DMS79 (cell line): ENCODE measurements at places on chromosomes 1 and 21.

- no peak for DNase-seq
Measured at GRCh38 chr1:192574073-192574472, 1.5 kb upstream of the RGS1 start.

- no peak for DNase-seq
Measured at GRCh38 chr21:45153358-45154318, 79.3 kb downstream of the ADARB1 start.

GRCh38 chr21:33296156-33296555 is 28.6 kb upstream of the IFNAR1 start:
- DNase-seq, result no peak

DNA sequence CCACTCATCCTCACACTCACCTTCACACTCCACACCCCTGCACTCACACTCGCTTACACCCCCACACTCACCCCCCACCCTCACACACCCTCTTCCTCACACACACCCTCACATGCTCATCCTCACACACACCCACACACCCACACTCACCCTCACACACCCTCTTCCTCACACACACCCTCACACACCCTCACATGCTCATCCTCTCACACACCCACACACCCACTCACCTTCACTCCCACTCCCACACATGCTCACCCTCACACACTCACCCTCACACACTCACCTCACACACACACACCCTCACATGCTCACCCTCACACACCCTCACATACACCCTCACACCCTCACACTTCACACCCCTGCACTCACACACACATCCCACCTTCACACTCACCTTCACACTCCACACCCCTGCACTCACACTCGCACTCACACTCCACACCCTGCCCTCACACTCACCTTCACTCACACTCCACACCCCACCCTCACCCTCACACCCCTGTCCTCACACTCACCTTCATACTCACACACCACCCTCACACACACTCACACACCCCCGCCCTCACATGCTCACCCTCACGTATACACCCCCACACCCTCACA is 42.6 kb upstream of the EDN2 start:
- DNase-seq, result no peak

- DNase-seq, result peak; percentile 94
Measured at GRCh38 chr1:226542623-226543103, 5.9 kb upstream of the STUM start.

GRCh38 chr21:40020651-40021050 is 153.4 kb downstream of the PCP4 start:
- no peak for DNase-seq

DNA sequence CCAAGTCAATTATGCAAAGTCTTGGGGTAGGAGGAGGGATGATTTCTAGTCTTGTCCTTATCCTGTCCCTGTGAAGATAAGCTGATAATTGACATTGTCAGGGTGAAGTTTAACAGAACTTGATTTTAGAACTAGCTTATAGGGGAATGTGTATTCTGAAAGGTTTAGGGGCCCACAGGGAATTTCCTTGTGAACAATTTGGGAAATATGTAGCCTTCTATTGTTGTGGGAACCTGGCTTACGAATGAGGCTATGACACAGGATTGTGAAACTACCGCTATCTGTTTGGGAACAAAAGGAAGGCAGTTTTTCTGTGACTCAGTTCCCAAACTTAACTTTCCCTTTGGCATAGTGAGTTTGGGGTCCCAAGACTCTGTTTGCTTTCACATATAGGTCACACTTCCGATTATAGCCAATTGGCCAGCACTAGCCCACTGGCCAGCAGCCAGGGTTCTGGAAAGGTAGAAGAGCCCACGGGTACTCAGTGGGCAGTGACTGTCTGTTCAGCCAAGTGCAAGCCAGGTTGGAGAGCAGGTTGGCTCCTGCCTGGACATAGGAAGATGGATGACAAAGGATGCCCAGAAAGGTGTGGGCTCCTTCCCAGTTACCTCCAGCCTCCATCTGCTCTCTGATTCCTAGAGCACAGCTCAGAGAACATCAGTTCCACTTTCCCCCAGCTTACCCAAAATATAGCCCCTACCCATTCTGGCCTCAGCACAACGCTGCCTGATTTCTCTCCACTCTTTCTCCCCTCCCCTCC is 35.5 kb downstream of the H3-3A start:
- no peak for DNase-seq

DNA sequence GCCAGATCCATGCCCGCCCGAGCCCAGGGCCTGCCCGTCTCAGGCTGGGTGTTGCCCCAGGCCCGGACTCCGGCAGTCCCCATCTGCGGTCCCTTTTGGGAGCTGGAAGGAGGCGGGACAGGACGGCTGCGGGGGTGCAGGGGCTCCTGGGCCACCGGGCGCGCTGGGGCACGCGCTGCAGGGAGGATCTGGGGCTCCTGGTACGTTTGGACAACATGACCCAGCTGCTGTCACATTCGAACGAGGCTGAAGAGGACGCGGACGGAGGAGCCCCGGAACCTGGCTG is 6.6 kb upstream of the CALML6 start:
- DNase-seq, result no peak

- DNase-seq, result no peak
Measured at GRCh38 chr1:204443260-204443619, 31.6 kb upstream of the PPP1R15B start.

- DNase-seq, result no peak
Measured at GRCh38 chr1:51989582-51990477, 670 bp downstream of the RAB3B start.

DNA sequence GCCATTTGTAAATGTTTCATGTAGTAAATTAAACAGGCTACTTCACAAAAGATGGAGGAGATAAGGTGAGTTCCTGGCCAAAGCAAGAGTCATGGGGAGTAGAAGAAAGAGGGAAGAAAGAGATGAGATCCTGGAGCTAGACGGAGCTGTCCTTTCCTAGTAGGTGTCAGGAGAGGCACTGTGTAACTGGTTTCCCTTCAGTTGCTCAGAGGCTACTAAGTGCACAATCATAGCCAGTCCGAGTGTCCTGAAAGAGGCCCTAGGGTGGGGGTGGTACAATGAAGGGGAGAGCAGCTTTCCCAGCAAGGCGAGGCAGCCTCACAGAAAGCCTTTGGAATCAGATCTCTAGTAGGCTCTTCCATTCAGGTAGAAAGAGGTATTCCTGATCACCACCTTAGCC is 390.9 kb downstream of the KCNH1 start:
- no peak for DNase-seq

GRCh38 chr1:241615043-241615974 is 24.9 kb downstream of the CHML start:
- no peak for DNase-seq

GRCh38 chr1:226875641-226876295 is 5.4 kb downstream of the PSEN2 start:
- DNase-seq, result no peak

- no peak for DNase-seq
Measured at GRCh38 chr21:29179503-29179902, 49.1 kb downstream of the MAP3K7CL start.

DNA sequence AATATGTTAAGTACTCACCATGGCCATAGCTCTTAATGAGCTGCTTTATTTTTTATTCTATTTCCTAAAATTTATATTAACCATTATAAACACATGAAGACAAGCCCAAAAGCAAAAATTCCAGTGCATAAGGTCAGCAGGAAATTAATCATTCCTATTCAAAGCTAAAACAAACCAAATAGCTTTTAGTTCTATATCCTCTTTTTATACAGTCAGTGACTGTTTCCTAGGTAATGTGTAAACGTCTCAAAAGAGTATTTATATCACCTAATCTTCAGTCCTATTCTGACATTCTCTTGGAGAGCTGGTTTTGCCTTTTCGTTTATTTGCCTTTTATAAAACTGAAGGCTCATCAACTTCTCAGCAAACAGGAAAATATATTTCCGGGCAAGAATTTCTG is 4.2 kb downstream of the GOLPH3L start:
- no peak for DNase-seq

DNA sequence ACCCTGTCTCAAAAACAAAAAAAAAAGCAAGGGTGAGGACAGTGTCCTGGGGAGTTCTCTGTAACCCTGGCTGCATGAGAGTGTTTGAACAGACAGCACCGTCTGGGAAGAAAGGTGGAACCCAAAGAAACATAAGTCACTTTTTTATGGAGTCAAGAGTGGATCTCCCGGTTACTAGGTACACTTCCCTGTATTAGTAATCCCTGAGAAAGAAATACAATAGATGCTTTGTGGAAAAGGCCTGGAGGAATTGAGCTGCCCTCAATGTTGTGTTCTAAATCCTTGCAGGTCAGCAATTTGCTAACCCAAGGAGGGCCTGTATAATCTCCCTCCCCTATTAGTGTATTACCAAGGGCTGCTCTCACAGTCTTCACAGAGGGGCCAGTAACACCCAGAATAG is 16.6 kb downstream of the DEGS1 start:
- DNase-seq, result no peak

- no peak for DNase-seq
Measured at GRCh38 chr1:60133000-60133673, 59.6 kb upstream of the C1orf87 start.

DNA sequence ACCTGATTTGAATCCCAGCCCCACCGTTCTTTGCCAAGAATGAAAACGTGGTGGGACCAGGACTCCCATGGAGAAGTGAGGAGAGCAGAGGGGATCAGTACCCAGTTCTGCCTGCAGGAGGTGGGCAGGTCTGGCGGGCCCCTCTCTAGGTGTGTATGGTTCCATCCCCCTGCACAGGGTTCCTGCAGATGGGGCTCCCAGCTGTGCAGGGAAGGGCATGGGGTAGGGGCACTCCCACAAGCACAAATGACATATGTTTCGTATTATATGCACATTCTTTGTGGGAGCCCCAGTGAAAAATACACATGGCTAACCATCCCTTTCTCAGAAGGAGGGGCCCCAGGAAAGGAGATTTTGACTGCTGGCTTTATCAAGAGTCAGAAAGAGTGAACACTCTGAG is 144.6 kb downstream of the PLPP3 start:
- DNase-seq, result no peak

DNA sequence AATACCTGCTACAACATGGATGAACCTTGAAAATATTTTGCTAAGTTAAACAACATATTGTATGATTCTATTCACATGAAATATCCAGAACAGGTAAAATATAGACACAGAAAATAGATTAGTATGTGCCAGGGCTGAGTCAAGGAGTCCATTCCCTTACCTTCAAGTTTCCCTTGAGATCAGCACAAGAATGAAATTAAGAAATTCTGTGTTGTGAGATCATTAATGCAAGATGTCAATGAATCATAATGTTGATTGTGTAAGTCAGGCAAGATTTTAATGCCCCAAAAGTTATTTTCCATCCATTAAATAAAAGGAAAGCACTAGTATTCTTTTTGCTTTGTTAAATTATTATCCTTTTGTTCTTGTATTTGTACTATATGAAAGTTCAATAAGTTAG is 139.4 kb downstream of the MRPL39 start:
- no peak for DNase-seq

- DNase-seq, result no peak
Measured at GRCh38 chr1:49036700-49037099, 260.0 kb upstream of the BEND5 start.

DNA sequence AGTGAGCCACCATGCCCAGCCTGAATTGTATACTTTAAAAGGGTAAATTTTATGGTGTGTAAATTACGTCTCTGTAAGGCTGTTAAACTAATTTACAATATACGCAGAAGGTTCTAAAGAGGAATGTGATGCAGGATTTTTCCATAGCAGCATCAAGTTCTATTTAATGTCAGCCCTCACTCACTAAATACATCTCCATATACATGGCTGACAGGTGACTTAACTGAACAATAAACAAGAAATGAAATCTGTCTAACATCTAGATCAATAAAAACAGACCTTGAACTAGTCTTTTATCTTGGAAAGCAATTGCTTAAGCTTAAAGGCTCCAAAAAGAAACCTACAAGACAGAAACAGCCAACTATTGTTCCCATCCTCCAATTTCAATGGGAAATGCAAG is 121.5 kb upstream of the MAP1LC3C start:
- no peak for DNase-seq
